Tibial nerve (tissue), 4 donors: ENCODE measurements at places on chromosomes 4 and X.

- DNase-seq = no peak
- no peak overlapping the region for H3K27ac ChIP-seq
- H3K36me3 ChIP-seq = no peaks in the 10 kb centered on the region
- peaks cover 3% of the 10 kb centered on the region for H3K27me3 ChIP-seq
- no peaks in the 10 kb centered on the region for H3K4me1 ChIP-seq
- H3K4me3 ChIP-seq = no peak overlapping the region
These were observed 87.3 kb downstream of the ADGRG4 start for GRCh38 chrX:136387951-136388502.

- H3K4me1 ChIP-seq = no peaks in the 10 kb centered on the region
- H3K27me3 ChIP-seq = no peaks in the 10 kb centered on the region
- no peak overlapping the region for H3K4me3 ChIP-seq
- no peak overlapping the region for H3K27ac ChIP-seq
- no peaks in the 10 kb centered on the region for H3K36me3 ChIP-seq
These were observed 258.3 kb upstream of the GABRA2 start for GRCh38 chr4:46648088-46648744.

GRCh38 chr4:104492183-104492771 lies 2.4 kb downstream of the CXXC4 start:
- H3K27me3 ChIP-seq = no peaks in the 10 kb centered on the region
- DNase-seq = no peak
- no peaks in the 10 kb centered on the region for H3K36me3 ChIP-seq
- peaks cover 5% of the 10 kb centered on the region for H3K4me1 ChIP-seq
- H3K4me3 ChIP-seq = peak overlapping the region; percentile 63

DNA sequence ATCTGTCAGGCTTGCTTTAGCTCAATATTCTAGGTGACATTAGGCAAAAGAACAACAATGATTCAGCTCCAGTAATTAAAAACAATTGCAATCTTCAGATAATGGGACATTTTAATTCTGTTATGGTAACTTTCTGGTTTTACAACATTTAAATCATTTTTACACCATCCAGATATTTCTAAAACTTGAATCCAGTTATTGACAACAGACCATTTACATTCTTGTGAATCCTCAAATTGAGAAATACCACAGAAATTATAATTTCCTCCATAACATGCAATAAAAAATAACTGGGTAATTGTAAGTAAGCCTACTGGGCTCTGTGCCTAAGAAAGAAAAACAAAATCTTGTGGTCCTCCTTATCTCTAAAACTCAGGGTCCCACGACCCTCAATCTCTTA lies 195.0 kb upstream of the S100G start:
- H3K36me3 ChIP-seq = no peaks in the 10 kb centered on the region
- H3K4me1 ChIP-seq = no peaks in the 10 kb centered on the region
- H3K27ac ChIP-seq = no peak overlapping the region
- H3K27me3 ChIP-seq = no peaks in the 10 kb centered on the region

- H3K27me3 ChIP-seq = no peaks in the 10 kb centered on the region
- no peak overlapping the region for H3K4me3 ChIP-seq
- H3K4me1 ChIP-seq = no peaks in the 10 kb centered on the region
- DNase-seq = no peak
These were observed 26.3 kb upstream of the ZMAT1 start for GRCh38 chrX:101958139-101958538.

- no peaks in the 10 kb centered on the region for H3K27me3 ChIP-seq
- peaks cover under 1% of the 10 kb centered on the region for H3K4me1 ChIP-seq
- DNase-seq = no peak
- no peak overlapping the region for H3K27ac ChIP-seq
- H3K4me3 ChIP-seq = no peak overlapping the region
These were observed 838.4 kb upstream of the INTU start for GRCh38 chr4:126794363-126794762.
